Activated CD4-positive, alpha-beta T cell treated with anti-CD3 and anti-CD28 coated beads, Interleukin-2, amount 50 U/mL, for 4 hours (primary cell): ENCODE measurements at places on chromosomes 6 and 20.

GRCh38 chr20:46164254-46164653 lies 46.1 kb downstream of the CD40 start:
- DNase-seq: no peak

DNA sequence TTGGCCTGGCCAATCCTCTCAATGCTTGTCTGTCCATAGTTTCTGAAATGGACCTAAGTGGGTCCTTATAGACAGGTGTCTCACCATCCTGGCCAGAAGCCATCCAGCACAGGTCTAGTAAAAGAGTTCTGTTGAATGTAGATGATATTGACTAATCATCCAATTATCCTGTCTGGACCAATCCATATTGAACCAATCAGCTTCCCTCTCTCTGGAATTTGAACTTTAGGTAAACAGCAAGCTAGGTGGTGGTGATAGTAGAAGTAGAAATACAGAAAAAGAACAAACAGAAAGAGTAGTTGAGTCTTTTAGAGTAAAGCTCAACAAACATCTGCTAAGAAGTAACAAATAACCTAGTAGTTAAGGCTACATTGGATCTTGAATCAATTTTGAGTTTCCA lies 9.5 kb upstream of the PNRC1 start:
- no peak for DNase-seq

- DNase-seq: no peak
These were observed 66.7 kb downstream of the MOCS1 start for GRCh38 chr6:39867592-39867991.

DNA sequence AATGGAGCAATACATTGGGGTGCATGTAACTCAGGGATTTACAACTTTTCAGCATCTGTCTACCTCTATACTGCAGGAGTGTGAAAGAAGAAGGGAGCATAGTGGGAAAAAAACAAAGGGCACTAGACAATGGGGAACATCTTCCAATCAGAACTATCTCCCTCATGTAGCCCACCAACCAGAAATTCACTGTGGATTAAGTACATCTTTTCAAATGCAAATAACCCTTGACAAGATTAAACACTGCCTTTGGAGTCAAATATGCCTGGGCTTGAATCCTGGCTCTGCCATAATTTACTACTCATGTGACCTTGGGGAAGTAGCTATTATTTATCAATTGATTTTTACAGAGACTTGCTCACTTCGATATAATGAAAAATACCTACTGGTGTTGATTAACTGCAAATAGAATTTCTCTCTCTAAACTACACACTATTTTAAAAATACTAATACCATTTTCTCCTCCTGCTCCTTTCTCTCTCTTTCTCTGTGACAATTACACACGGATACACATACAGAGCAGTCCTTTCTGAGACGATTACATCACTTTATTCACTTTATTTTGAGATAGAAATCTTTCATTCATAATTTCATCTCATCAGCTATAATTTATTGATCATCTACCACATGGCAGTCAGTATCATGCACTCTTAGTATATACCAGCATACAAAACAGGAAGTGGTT lies 783.7 kb downstream of the FRK start:
- no peak for DNase-seq

GRCh38 chr6:45574014-45574461 lies 196.3 kb upstream of the SUPT3H start:
- DNase-seq: no peak

- DNase-seq: no peak
These were observed 26.7 kb upstream of the TFAP2B start for GRCh38 chr6:50791900-50792508.

DNA sequence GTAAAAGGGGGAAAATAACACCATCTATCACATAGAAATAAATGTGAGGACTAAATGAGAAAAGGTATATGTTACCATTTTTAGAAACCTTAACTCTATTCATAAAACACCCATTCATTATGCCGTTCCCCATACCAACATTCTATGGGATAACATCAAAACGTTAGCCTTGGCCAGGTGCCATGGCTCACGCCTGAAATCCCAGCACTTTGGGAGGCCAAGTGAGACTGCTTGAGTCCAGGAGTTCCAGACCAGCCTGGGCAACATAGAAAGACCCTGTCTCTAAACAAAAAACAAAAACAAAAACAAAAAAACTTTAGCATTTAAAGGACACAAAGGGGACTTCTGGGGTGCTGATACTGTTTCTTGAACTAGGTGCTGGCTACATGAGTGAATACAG lies 1.3 kb downstream of the PIGU start:
- DNase-seq: no peak

- DNase-seq: no peak
These were observed 15.8 kb upstream of the GPR63 start for GRCh38 chr6:96853083-96853482.

GRCh38 chr6:87540539-87540938 lies 49.2 kb downstream of the RARS2 start:
- DNase-seq: no peak

DNA sequence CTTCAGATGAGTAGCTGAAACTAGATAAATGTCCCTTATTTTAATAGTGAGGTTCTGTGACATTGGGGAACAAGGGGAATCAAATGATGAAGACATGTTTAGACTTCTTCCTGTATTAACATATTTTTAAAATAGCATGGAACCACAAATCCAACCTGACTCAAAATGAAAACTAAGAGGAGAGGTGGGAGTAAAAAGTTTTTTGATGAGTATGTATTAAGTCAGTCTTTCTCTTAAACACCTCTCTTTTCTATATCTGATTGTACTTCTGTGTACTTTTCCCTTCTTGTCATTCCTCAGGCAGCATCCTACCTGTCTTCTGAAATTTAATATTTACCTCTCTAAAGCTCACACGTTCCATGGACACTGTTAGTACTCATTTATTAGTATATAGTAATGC lies 8.7 kb upstream of the SDHAF4 start:
- no peak for DNase-seq

- no peak for DNase-seq
These were observed 94.9 kb upstream of the POPDC3 start for GRCh38 chr6:105274678-105275077.

DNA sequence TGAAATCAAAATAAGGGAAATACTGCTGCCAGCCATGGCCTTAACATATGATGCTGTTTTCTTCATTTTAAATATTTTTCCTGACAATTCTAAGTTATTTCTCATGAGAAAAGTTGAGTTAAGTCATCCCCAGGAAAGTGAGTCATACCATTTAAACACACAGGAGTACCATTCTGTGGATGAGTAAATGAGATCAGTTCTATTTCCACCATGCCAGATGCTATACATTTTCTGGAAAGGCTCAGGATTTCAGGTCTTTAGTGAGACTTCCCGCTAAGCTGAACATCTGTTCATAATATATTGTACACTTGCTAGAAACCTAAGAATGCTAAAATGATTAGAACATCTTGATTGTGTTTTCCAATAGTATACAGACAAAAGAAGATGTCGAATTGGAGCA lies 256.2 kb upstream of the MANEA start:
- DNase-seq: no peak
